ENCODE measurements at places on chromosomes 2 and 18.

DNA sequence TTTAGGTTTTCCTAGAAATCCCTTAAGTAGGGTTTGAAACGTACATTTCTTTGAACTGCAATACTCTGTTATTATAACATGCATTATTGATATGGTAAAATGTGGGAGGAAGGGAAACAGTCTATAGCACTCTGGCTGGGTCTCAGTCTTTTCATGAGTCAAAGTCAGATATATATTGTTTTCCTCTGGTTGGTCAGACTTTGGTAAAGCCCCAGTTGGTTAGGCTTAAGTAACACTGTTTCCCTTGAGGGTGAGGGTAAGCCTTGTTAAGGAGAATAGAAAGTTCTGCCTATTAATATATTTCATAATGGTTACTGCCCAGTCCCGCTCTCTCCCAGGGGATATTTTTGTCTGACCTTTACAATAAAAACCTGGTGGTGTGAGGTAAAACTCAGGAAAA, 44.7 kb upstream of the TNP1 start:
- no peak for DNase-seq

- DNase-seq, result no peak
Observed at GRCh38 chr2:20241973-20242726, 17.2 kb upstream of the SDC1 start.

DNA sequence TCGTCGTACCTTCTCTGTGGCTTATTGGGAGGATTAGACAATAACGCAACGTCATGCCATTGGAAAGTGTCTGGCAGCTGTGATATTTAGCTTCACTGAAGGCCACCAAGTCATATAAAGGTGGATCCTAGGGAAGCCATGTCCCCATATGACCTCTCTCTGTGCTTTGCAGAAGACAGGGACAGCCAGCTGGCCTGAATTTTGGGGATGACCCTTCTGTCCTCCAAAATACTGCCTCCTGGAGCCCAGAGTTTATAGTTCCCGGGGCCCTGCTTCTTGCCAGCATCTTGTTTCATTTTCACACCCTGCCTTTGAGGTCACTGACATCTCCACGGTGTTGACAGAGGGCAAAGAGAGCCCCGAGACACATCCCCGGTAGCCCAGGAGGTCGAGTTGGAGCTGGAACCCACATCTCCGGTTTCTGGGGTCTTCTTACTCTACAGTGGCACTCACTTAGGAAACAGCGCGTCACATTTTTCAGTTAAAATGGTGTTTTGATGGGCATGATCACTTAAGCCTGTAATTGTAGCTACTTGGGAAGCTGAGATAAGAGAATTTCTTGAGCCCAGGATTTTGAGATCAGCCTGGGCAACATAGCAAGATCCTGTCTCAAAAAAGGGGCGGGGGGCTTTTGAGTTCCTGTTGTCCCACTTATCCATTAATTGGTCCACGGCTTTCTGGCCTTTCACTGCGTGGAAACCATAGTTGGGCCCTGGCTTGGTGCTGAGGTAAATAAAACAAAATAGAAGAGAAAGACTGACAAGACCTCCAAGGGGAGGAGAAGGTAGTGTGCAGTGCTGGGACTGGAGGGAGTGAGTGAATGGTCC, 101.1 kb downstream of the DDX1 start:
- no peak for DNase-seq

DNA sequence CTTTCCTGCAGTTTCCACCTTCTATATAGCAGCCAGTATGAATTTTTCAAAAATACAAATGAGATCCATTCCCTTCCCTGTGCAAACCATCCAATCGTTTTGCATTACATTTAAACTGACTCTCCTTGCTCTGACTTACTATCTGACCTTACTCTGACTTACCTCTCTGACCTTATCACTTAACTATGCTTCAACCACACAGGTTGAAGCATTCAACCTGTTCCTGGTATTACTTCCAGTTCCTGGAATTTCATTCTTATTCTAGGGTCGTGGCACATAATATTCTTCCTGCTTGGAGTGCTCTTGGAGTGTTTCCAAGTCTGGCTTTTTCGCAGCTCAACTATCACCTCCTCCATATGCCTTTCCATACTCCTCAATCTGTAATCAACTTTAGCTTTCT, 850.6 kb upstream of the CHAC2 start:
- DNase-seq, result no peak

DNA sequence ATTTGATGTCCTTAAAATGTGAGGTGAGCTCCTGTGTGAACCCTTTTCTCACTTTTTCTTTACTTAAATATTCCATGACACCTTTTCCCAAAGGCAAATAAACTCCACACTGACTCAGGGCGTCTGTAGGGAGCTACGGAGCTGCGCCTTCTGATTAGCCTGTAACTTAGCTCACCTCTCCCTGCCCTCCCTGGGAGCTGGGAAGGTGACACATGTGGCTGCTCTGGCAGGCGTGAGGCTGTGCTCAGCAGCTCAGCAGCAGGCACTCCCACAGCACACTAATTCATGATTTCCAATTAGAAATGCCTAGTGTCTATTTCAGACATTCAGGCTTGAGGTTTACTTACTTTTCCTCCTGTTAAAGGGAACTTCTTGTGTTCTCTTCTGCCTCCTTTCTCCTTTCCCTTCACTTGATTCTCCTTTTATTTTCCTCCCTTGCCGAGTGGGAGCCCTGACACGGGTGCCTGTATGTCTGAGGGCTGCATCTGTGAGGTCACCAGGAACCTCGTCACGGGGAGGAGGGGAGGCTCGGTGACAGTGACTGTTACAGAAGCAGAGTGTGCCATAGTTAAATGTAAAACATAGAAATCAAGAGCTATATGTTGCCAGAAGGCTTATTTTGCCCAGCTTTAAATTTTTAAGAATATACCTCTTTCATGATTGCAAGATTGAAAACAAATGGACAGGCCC, 437.1 kb downstream of the DCDC2C start:
- DNase-seq, result no peak

DNA sequence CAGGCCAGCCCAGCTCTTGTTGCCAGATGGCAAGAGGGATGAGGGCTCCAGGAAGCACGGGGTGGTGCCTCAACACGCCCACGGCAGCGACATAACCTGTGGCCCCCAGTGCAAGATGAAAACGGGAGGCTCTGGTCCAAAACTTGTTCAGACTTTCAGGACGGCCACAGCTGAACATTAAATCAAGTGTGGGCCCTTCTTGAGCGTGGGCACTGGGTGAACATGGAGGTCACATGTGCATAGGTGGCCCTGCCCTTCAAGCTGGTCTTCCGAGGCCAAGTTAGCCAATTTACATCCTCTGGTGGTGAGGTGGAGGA, 77.5 kb downstream of the NDUFA10 start:
- DNase-seq, result peak; percentile 58

- DNase-seq, result no peak
Observed at GRCh38 chr2:187943772-187944369, 347.8 kb upstream of the GULP1 start.

DNA sequence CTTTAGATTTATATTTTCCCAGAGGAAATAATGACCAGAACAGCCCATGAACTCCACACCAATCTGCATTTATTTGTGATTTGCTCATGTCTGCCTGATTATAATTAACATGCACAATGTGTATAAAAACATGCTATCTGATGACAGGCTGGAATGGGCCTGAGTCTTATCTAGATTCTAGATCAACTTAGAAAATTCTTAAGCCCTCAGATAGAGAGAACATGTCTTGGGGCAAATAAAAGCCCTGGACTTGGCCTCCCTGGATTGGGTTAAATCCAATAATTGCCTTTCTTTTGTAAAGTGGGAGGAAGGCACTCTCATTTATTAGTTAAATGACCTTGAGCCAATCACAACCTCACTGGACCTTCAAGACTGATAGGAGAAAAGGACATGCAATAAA, 61.8 kb downstream of the EVA1A start:
- no peak for DNase-seq

DNA sequence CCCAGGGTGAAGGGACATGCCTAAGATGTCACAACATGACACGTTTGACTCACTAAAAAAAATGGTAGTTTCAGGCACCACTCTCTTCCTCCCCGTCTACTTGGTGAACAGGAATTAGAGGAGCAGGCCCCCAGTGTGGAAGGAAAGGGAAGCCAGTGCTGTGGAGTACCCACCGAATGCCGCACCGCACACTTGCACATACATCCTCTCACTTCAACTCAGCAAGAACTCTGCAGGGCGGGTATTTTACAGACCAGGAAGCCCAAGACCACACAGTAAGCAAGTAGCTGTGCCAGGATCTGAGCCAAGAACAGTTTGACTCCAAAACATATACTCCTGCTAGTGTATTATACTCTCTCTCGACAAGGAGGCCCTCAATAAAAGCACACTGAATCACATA, 69.8 kb downstream of the BCL2 start:
- no peak for DNase-seq

GRCh38 chr2:69652206-69652605, 8.7 kb upstream of the AAK1 start:
- DNase-seq, result no peak

DNA sequence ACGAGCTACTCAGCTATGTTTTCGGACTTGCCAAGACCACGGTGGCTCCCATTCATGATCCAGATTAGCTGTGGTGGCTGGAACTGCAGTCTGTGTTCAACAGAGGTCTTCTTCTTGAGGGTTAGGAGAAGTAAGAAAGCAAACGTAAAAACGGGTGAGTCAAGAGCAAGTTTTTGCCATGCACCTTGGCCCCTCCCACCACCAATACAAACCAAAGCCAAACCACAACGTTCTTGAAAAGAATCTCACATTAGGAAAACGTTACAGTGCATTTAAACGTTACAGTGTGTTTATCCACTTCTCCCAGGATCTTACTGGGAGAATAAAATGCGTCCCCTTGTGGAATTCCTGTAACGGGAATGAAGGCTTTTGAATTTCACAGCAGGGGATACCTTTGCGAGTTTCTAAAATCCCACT, 725 bp downstream of the FBXO48 start:
- no peak for DNase-seq

DNA sequence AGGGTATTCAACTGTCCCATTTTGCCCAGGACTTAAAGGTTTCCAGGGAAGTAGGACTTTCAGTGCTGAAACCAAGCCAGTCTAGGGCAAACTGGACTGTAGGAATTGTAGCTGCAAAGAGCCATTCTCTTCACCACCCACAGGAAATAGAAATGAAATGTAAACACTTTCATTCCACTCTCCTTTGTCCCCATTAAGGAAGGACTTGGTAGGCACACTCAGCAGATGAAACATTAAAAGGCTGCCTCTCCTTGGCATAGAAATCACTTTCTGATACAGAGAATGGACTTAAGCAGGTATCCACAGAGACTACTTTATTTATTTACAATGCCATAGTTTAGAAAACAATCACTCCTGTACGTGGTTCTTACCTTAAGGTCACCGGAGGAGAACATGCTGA, 102.9 kb upstream of the CCDC195 start:
- DNase-seq, result no peak

DNA sequence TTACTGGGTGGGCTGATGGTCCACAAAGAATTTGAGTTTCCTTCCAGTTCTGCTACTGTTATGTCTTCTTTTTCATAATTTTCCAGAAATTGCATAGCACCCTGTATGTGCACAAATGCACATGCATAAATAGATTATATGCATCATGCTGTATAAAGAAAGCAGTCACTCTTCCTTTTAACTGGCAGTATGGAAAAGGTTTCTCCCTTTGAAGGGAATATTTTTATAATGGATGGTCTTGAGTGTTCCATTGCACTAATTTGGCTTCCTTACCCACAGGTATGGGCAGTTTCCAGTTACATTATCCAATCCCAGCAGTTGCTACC, 154.4 kb downstream of the NAPG start:
- no peak for DNase-seq

- no peak for DNase-seq
Observed at GRCh38 chr2:144780983-144781382, 261.1 kb upstream of the ZEB2 start.

DNA sequence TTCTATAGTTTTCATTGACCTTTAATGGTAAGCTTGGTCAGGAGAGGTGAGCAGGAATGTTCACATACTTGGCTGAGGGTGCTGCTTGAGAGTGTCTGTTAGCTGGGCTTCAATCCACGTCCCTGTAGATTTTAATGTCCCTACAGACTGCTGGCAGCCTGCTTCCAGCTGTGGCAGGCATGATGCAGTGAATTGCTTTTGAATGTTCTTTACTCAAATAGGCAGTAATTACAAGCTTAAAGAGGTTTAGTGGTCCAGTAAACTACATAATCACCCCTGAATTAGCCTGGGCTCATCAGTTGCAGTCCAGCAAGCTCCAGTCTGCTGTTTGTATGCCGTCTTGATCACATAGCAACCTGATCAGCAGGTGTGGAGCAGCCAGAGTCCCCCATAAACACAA, 102.1 kb downstream of the MEIS1 start:
- no peak for DNase-seq

- peak; percentile 58 for DNase-seq
Observed at GRCh38 chr2:238106698-238107524, 6.8 kb downstream of the ESPNL start.

- no peak for DNase-seq
Observed at GRCh38 chr18:31943878-31944816, 1.2 kb upstream of the TRAPPC8 start.

DNA sequence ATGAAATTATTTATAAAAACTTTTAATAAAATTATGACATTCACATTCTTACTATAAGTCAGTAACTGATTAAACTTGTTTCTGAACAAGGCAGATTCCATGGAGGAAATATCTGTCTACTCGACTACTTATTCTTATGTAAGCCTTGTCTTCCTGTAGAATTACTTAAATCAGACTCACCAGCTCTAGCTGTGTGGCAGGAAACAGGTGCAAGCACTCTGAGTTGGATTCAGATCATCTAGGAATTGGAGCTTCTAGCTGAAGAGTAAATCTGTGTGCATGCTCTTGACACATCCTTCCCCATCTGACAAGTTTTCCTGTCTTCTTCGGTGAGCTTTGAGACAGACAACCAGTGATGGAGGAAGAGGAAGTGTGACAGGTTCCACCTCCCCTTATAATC, 284.7 kb downstream of the TRIB2 start:
- DNase-seq, result no peak
